ENCODE measurements at places on chromosomes 13 and 19.

DNA sequence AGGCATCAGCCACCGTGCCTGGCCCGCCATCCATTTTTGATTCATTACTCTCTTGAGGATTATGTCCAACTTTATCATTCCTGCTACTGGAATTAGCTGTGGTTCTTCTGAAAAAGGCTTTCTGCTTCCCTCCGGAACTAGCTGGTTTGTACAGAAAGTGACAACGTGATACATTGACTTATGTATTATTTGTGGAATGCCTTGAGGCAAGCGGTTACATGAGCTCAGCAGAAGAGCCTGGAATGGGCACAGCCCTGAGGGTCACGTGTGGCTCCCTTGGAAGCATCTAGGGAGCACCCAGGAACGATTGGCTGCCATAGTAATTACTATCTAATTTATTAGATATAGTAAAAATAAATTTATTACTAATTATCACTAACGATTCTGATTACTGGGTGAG is 14.4 kb upstream of the RETN start:
- DNase-seq: no peak

DNA sequence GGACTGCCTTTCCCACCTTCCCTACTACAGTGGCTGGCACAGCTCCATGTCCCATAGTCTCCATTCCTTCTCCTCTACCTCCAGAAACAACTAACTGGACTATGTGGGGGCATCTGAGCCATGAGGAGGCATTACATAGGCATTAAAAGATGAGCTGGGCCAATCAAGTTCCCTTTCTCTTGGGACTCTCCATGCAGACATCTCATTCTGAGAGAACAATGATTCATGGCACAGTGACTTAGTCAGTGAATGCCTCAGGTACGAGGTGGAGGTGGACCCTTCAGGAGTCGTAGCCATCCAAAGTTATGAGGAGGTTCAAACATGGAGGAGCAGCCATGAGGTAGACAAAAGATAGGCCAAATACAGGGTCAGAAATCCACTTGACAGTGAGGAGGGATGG is 70.0 kb downstream of the GPC6 start:
- DNase-seq: no peak

DNA sequence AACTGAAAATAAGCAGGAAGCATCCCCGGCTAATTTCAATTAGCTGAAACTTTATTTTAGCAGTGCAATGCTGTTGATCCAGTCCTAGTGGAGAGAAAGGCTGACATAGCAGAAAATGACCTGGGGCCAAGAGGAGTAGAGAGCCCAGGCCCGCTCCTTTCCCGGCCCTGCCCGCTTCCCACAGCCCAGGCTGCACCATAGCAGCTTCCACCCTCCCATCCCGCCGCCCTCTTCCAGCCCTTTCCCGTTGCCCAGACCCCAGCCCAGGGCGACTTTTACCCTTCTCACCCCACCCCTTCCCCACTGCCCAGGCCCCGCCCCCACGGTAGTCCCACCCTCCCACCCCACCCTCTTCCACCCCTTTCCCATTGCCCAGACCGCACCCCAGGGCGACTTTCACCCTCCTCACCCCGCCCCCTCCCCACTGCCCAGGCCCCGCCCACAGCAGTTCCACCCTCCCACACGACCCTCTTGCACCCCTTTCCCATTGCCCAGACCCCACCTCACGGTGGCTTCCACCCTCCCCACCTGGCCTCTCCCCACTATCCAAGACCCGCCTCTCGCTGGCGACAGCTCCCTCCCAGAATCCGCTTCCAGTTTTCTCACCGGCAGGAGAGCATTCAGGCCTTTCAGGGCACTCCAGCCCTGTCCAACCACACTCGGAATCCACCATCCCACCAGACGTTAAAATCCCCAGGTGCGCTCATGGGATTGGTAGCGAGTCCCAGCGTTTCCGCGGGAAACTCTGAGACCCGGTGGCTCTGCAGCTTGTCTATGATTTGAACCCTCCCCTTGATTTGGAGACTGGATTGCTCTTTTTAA is 8.3 kb downstream of the ZNF160 start:
- DNase-seq: no peak

DNA sequence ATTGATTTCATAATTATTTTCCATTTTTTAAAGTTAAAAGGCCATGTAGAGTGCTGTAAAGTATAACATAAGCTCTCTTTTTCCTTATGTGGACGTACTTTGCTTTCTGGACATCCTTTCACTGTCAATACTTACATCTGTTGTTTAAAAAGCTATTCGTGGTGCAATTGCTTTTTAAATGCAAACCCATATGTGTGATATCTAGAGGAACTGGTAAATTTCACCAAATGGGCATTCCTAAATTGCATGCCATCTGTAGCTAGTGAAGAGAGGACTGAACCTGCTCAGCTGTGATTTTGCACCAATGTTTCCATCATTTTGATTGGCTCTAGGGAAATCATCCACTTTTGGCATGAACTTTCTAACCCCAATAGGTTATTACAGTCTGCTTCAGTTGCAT is 129.4 kb downstream of the PCDH17 start:
- DNase-seq: no peak

DNA sequence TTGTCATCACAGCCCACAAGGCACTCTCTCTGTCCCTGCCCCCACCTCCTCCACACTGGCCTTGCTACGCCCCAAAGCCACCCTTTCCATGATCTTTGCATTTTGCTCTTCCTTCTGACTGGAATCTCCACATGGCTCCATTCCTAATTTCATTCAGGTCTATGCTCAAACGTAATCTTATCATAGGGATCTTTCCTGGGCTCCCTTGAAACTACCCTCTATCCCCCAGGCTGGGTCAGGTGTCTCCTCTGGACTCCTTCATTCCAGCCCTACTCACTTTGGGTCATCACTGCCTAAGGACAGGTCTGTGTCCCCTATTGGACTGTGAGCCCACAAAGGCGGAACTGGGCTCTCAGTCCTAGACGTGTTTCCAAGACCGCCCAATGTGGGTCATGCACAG is 3.1 kb downstream of the GEMIN7 start:
- no peak for DNase-seq

- no peak for DNase-seq
Measured at GRCh38 chr13:49497272-49497671, 1.5 kb downstream of the PHF11 start.

GRCh38 chr13:50921706-50922105 is 12.1 kb downstream of the RNASEH2B start:
- no peak for DNase-seq

DNA sequence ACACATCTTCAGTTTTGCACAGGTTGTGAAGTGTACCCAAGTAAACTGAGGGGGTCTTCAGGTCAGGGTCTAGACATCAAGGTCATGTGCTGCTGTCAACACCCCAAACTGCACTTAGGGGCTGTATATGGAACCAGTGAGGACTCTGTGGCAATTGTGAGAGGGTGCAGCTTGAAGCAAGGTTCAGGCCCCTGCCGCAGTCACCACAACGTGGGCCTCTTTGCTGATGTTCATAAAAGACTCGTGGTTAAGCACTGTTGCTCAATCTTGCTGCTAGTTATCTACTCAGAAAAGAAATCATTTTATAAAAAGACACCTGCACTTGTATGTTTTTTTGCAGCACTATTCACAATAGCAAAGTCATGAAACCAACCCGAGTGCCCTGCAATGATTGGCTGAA is 907.4 kb downstream of the UQCRFS1 start:
- no peak for DNase-seq

DNA sequence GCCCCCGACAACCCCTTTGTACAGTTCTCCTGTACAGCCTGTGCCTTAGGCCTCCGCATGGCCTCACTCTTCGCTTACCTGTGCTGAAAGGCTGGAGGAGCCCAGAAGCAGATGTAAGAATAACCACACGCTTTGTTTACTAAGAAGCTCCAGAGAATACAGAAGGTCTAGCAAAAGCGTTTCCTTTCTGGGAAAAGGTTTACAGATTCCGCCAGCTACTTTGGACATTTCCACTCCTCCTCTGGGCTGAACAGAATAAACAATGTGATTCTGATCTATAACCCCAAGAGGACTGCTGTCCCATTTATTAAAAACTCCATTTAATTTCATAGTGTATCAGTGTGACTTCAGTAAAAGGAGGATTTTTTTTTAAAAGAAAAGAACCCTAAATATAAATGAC is 339.2 kb downstream of the DNAJC15 start:
- DNase-seq: no peak

DNA sequence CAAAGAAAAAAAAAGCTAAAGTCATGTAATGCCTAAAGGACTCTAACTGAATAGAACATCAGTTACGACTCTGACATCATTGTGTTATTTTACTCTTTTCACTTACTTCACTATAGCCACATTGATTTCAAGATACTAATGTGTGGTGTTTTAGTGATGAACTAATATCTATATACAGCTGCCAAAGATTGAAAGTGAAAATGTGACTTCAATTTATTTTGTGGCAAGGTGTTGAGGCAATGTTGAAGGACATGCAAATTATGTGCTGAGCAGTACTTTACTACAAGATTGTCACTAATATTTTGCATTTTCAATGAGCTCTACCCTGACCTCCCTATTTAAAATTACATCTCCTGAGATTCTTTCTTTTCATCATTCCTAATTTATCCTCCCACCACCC is 1911.9 kb upstream of the PCDH20 start:
- no peak for DNase-seq

DNA sequence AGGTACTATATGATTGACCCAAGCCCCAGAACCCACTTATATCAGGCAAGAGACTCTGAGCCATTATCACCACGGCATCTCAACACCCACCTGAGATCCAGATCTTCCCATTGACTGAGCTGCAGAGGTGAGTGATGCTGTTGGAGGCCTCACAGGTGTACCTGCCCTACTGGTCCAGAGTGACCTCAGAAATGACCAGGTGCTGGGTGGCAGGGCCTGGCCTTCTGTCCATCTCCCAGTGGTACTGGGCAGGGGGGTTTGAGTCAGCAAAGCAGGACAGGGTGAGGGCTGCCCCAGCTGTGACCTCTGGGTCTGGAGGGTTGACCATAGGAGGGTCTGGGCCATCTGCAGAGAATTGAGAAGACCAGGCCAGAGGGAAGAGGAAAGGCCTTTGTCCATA is 13.2 kb upstream of the CEACAM20 start:
- DNase-seq: no peak

DNA sequence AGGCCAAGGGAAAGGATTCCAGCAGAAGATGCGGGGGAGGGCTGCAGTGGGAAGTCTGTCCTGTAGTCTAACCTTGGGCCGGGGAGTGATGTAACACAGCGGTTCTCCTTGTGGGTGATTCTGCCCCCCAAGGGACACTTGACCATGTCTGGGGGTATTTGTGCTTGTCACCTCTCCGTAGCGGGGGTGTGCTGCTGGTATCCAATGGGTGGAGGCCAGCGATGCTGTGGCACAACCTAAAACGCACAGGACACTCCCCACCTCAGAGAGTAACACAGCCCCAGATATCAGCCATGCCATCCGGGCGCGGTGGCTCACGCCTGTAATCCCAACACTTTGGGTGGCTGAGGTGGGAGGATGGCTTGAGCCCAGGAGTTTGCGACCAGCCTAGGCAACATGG is 36.3 kb downstream of the ZNRF4 start:
- no peak for DNase-seq

- no peak for DNase-seq
Measured at GRCh38 chr19:42471554-42472249, 29.0 kb upstream of the CXCL17 start.

DNA sequence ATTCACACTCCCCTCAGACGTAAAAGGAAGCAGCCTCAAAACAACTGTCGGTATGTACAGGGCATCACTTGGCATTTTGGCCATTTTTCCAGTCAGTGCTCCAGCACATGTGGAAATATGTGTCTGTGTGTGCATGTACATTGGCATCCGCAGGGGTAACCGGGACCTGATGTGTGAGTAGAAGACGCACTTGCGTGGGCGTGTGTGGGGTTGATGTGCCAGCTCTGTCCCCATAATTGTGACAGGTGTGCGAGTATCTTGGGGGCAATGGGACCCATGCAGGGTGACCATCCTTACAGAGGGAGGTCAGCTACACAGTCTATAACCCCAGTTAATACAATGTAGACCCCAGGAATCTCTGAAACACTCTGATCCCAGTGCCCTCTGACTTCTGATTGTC is 7.3 kb upstream of the ZNF331 start:
- DNase-seq: no peak
